ENCODE measurements at places on chromosomes 6 and 20. TPM values are rescaled to one million over a fixed set of nuclear protein-coding genes. Genes with fewer than 3 reads are reported as not detected.

- DNase-seq, result no peak
Observed at GRCh38 chr6:12866422-12867029, 150.0 kb downstream of the PHACTR1 start.

- DNase-seq, result no peak
Observed at GRCh38 chr6:45563844-45564243, 186.1 kb upstream of the SUPT3H start.

GRCh38 chr20:41546535-41546934 lies 71.6 kb downstream of the CHD6 start:
- no peak for DNase-seq

The C6orf118 gene
- not detected for total RNA-seq

GRCh38 chr6:129672881-129673631 lies 36.9 kb downstream of the ARHGAP18 start:
- peak; percentile 64 for DNase-seq

DNA sequence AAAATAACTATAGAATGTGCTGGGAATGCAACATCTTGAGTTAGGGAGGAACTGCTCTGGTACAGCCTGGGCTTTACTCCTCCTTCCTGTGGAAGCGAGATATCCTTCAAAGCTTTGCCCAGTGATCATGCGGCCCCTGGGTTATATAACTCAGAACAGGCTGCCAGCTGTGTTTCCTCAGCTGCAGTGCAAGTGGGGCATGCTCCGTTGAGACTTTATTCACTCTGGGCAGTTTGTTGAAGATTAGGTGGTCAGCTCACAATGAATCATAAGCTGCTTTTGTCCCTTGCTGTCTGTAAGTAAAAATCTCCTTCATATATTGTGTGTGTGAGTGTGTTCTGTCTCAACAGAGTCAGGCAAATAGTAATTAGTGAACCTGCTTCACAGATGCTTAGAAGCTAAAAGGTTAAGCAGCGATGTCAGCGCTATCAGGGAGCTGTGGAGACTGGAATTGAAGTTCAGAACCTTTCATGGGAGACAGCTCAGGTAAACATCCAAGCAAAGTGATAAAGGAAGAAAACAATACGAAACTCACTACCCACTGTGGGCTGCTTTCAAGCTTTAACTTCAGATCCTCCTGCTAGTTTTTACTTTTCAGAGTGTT lies 688.4 kb downstream of the HTR1B start:
- no peak for DNase-seq

- no peak for DNase-seq
Observed at GRCh38 chr6:628766-629165, 28.1 kb downstream of the HUS1B start.

GRCh38 chr6:137811916-137812553 lies 55.0 kb upstream of the TNFAIP3 start:
- DNase-seq, result no peak

The UST gene
- 3.4 TPM for total RNA-seq

The CNR1 gene
- total RNA-seq, result not detected

DNA sequence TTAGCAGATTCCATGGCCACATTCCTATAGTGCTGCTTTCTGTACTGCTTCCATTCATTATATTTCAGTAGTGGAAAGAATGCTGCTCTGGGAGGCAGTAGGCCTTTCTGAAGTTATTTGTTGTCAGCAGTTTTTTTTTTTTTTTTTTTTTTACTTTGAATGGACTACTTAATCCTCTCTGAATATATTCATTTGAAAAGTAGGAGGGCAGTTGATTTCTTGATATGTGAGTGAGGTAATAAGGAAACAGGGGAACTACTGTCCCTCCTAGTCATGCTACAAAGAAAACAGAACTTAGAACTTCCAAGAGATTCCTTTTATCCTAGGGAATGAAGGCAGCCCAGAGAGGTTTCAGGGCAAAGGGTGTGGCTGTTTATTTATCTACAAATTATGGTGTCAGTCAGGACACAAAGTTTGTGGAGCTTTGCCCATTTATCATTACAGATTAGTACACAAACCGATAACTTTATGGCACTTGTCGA lies 155.9 kb downstream of the JARID2 start:
- no peak for DNase-seq

DNA sequence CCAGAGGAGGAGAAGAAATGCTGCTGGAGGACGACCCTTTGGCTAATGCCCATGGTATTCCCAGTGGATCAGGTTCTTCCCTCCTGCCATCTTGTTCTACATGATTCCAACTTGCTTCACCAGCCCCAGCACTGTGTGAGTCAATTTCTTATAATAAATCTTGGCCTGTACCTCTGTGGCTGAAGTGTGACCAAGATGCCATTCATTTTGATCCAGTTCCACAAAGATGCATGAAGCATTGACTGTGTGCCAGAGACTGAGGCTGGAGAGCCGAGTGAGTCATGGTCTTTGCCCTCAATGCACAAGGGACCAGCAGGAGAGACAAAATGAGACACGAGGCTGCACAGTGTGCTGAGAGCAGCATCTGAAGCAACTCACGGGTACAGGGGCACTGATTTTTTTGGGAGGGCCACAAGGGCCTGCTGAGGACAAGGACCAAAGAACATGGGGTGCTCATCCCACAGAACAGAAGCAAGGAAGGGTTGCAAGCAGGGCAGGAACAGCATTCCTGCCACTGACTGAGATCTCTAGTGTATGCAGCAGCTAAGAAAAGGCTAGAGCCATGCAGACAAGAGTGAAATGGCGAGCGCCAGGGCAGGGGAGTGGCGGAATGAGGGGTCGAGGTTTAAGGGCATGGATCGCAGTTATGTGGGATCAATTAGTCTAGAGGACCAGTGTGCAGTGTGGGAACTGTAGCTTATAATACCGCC lies 207.0 kb downstream of the THBS2 start:
- DNase-seq, result no peak

- DNase-seq, result no peak
Observed at GRCh38 chr20:39822667-39823066, 860.5 kb downstream of the DHX35 start.
